GM12892 (cell line): ENCODE measurements at places on chromosomes 7 and 10.

GRCh38 chr10:116809483-116810119 is 39.7 kb upstream of the ENO4 start:
- DNase-seq: no peak

- no peak for DNase-seq
Measured at GRCh38 chr7:152046531-152046930, 21.1 kb downstream of the GALNT11 start.

GRCh38 chr10:12287772-12288171 is 61.6 kb upstream of the CAMK1D start:
- no peak for DNase-seq

DNA sequence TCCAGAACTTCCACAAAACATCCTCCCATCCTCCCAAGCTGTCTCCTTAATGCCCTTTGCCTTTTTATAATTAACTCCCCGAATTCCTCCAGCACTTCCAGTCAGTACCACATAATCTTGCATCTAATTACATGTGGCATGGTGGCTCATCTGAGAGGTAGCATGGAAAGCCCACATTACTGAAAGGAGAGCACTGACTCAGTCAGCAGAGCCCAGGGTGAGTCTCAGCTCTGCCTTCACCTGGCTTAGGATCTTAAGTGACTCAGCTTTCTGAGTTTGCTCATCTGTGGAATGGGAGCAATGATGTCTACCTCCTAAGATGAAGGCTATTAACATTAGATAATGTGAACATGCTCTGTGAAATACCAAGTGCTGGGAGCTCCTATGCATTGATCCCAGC is 433.9 kb downstream of the SORCS3 start:
- DNase-seq: no peak

DNA sequence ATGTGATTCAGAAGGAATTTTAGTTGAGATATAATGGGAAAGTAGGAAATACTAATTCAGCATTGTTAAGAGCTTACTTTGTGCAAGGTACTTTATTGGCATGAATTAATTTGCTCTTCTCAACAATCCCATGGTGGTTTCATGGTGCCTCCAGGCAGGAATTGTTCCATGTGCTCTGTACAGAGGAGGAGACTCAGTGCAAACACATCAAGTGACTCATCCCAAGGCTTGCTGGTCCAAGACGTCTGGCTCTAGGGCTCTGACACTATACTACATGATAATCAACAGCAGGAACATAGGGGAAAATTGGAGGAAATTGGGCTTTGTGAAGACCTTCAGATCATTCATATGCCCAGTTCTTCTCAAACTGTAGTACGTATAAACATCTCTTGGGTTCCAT is 66.5 kb upstream of the PRKG1 start:
- no peak for DNase-seq

- DNase-seq: no peak
Measured at GRCh38 chr7:94972296-94972695, 64.9 kb downstream of the PPP1R9A start.

- DNase-seq: no peak
Measured at GRCh38 chr7:24704311-24704710, 53.0 kb downstream of the GSDME start.
